Myocyte (in vitro differentiated cells): ENCODE measurements at places on chromosomes 11 and 22.

DNA sequence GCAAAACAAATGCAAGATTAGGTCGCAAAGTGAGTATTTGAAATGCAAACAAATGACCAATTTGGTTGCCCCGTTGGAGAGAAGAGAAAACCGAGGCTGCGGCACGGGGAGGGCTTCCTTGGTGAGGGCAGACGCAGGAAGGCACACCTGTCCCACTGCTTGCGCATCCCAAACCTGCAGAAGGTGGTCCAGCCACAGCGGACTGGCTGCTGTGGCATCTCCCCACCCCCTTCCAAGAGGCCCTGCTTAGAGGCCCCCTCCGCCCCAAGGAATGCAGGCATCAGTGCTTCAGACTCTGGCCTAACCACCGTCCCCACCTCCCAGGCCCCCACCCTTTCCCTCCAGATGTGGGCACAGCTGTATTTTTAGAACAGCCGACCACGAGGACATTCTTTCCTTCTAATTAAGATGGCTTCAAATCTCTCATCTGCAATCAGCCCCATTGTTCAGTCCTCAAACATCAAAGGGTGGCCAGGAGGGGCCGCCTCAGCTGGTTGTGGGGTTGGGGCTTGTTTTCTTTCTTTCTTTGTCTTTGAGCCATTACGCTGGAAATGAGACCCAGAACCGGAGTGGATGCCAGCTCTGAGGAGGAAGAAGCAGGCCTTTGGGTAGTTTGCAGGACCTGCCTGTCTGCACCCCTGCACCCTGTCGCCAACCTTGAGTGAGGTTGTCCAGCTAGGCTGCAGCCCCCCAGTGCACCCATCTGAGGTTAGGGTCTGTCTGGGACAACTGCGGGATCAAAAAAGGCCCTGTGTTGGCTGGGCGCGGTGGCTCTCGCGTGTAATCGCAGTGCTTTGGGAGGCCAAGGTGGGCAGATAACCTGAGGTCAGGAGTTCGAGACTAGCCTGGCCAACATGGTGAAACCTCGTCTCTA lies 9.4 kb upstream of the DERL3 start:
- no peak for DNase-seq

DNA sequence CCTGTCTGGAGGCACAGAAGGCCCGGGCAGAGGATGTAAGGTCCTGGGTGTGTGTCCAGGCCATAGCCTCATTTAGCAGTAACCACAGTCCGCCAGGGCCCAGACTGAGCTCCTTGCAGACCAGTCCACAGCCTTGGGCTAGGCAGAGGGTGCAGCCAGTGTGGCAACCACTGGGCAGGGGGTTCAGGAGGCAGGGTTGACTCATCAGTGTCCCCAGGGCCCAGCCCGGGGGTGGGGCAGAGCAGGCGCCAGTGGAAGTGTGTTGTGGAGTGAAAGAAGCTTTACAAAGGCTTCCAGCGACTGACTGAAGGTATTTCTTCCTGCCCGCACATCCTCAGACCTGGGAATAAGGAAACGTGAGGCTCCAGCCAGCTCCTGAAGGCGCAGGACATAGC lies 27.7 kb upstream of the WNT11 start:
- no peak for DNase-seq

DNA sequence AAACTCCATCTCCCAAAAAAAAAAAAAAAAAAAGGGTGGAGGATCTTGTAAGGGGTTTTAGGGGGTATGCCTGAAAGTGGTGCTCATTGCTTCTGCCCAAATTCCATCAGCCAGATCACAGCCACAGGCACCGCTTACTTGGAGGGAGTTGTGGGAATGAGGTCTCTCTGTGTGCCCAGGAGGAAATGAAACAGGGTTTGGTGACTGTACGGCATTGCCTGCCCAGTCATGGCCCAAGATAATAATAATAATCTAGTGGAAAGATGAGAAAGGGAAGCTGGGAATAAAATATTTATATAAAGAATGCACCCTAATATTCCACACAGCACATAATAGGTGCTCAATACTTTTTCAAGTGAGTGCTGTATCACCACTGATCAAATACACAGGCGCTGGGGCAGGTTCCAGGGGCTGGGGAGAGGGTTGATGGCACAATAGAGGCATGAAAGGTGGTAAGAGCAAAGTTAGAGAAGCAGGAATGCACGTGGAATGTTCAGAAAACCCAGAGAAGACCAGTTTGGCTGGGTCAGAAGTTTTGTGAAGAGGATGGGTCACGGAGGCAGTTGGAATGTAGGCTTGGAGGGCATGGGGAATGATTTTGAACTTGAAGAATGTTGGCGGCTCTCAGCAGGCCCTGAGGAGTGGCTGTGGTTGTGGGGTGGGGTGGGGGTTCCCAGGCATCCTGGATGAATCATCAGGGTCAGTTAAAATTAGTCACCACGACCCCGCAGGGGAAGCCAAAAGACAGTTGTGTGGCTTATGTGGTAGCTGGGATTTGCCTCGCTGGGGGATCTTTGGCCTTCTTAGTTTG lies 12.5 kb upstream of the MB start:
- DNase-seq = peak; percentile 99

DNA sequence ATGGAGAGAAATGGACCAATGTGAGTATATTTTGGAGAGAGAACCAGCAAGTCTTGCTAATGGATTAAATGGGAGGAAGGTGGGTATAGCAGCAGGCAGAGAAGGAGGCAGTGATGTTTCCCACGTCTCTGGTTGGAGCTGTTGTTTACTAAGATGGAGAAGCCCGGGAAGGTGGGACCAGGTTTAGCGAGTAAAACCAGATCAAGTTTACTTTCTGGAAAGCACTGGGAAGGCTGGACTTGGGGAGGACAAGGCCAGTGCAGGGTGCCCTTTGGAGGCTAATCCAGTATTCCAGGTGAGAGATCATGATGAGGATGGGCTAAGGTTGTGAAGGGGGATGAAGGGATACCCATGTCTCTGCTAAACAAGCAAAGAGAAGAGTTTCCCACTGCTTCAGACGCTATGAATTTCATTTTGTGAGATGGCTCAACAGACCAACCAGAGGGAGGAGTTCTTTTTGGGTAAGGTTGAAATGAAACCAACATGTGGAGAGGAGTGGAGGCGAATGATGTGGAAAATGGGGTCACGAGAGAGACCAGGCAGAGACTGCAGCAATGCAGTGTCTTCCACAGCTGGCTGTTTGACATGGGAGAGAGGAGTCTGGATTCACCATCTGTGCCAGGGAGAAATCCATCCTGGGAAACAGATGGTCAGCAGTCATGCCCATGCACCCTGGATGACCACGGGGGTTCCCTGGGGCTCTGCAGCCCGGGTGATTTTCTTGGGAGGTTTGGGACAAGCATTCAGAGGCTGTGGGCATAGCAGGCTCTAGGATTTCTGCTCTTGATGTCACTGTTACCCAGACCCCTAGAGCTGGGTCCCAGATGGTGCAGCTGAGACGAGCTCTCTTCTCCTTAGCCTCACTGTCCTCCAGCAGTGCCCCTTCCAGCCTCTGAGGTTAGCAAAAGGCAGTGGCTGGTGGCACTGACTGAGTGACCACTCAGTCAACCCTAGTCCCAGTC lies 24.9 kb downstream of the COMMD9 start:
- no peak for DNase-seq

GRCh38 chr22:38133331-38133730 lies 22.8 kb upstream of the BAIAP2L2 start:
- DNase-seq = no peak

- no peak for DNase-seq
Measured at GRCh38 chr11:66183494-66184048, 84.9 kb upstream of the RAB1B start.

GRCh38 chr22:36471341-36471821 lies 10.1 kb downstream of the TXN2 start:
- DNase-seq = peak; percentile 70
